Daoy (cell line): ENCODE measurements at places on chromosomes 5 and 9. TPM values are rescaled to one million over a fixed set of nuclear protein-coding genes. Genes with fewer than 3 reads are reported as not detected.

- no peak for DNase-seq
These were observed 102.0 kb upstream of the DMAC1 start for GRCh38 chr9:7901621-7902020.

RIC1 gene
- total RNA-seq, result 13.2 and 15.8 TPM in 2 replicates

- no peak for DNase-seq
These were observed 458.4 kb upstream of the C9orf72 start for GRCh38 chr9:28031521-28032267.

DNA sequence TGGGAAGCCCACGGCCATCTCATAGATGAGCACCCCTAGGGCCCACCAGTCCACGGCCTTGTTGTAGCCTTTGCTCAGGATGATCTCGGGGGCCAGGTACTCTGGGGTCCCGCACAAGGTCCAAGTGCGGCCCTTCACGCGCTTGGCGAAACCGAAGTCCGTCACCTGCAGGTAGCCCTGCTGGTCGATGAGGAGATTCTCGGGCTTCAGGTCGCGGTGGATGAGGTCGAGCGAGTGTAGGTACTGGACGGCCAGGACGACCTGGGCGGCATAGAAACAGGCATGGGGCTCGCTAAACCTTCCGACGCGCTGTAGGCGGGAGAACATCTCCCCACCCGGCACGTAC lies 558 bp downstream of the PRKACG start:
- DNase-seq, result no peak

CDH18 gene
- 12.2 and 14.8 TPM in 2 replicates for total RNA-seq

DNA sequence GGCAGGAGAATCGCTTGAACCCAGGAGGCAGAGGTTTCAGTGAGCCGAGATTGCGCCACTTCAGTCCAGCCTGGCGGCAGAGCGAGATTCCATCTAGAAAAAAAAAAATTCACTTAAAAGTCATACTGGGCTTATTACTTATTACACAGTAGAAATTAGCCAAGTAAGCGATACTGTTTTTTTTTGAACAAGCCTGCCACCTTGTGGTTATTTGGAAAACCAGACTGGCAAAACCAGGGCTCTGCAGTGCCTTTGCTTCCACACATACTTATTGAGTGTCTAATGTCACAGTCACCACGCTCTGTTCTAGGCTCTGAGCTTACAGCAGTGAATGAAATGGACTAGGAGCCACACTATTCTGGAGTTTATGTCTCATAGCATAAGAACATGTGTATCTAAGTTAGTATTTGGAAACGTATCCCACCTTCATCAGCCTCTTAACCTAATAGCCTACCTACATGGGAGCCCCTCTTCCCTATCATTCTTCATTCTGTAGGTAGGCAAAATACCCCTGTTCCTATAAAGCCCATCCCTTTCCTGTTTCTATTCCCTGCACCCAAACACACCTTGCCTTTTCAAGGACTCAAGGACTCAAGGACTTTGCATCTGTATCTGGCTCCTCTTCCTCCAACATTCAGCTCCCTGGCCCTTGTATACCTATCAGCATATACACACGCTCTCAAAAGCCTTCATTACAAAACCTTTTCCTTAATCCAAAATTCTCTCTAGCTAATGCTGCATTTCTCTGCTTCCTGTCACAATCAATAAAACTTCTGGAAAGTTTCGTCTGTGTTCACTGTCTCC lies 13.9 kb upstream of the BASP1 start:
- peak; percentile 54 for DNase-seq

DNA sequence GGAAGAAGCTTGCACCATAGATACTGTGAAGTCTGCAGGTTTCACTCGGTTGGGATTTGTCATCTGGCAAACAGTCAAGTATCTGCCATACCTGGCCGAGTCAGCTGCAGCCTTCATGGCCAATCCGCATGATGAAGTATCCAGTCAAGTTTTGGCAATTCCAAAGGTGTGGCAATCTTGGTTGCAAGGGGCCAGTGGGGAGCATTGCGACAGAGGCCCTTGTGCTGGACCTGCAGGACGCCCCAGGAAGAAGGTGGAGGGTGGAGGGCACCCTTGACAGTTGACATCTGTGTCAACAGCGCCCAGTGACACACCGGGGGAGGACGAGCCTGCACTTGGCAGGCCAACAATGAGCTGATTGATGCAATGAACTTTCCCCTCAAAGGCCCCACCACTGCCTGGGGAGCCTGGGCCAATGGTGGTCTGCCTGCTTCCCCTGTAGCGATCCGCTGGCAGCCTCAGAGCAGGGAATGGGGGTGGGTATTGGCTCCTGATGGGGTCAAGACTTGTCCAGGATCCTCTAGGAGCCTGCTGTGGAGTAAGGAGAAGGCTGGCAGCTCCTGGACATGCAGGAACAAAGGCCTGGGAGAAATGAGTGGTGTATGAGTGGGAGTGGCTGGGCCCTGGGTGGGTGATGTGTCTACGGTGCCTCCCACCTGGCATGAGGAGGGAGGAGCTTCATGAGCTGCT lies 122.8 kb upstream of the PITX1 start:
- no peak for DNase-seq

ACER2 gene
- 0.06 and 0.46 TPM in 2 replicates for total RNA-seq

GRCh38 chr9:14246951-14247350 lies 67.0 kb downstream of the NFIB start:
- DNase-seq, result no peak

GRCh38 chr9:130003943-130004552 lies 38.9 kb downstream of the FNBP1 start:
- DNase-seq, result no peak

GLRA1 gene
- not detected in 2 replicates for total RNA-seq

- no peak for DNase-seq
These were observed 76.3 kb downstream of the ZNF608 start for GRCh38 chr5:124669956-124670721.

- DNase-seq, result peak; percentile 87
These were observed 155.8 kb downstream of the DRD1 start for GRCh38 chr5:175288048-175288621.

HK3 gene
- total RNA-seq, result not detected in 2 replicates

SH2D3C gene
- total RNA-seq, result not detected in 2 replicates
